Lower lobe of right lung (tissue), 2 donors: ENCODE measurements at places on chromosomes 2 and 18.

- H3K36me3 ChIP-seq: no peaks in the 10 kb centered on the region
- DNase-seq: no peak
- H3K27me3 ChIP-seq: no peaks in the 10 kb centered on the region
- no peaks in the 10 kb centered on the region for H3K4me1 ChIP-seq
Measured at GRCh38 chr2:19646987-19647386, 254.8 kb downstream of the TTC32 start.

GRCh38 chr2:74843899-74844298 is 10.0 kb downstream of the HK2 start:
- H3K27me3 ChIP-seq: no peaks in the 10 kb centered on the region
- no peak for DNase-seq
- H3K4me3 ChIP-seq: no peak overlapping the region
- no peaks in the 10 kb centered on the region for H3K36me3 ChIP-seq

DNA sequence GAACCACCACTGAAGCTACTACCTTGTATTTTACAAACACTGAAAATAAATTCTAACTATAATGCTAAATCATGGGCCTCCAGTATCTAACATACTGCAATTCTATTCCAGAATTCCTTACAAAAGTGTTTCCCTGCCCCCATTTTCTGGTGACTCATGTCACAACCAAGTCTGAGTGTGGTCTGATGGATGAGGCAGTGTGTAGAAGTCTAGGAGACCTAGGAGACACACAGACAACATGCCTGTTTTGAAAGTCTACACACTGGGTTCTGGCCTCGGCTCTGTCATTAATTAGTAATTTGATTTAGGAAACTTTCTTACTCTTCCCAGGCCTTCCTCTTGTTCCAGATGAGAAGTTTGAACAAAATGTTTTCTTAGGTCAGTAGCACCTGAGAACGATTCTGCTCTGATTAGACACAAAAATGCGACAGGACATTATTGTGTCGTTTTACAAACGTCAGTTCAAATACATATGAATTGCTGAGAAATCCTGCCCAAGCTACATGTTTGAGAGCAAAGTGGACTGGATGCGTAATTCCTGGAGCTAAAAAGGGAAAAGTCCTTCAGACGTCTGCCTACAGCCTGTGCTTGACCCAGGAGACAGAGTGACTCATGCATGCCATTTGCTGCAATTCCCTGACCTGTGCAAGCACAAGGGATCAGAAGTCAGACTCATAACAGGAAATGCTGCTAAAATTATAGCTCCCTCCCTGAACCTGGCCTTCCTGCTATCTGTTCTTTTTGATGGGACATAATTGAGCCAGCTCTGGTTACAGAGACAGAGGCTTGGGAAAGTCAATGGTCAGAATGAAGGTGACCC is 494.4 kb downstream of the SOX11 start:
- H3K27ac ChIP-seq: no peak overlapping the region
- H3K27me3 ChIP-seq: no peaks in the 10 kb centered on the region
- no peak overlapping the region for H3K4me3 ChIP-seq
- H3K36me3 ChIP-seq: no peaks in the 10 kb centered on the region
- no peak for DNase-seq
- H3K4me1 ChIP-seq: no peaks in the 10 kb centered on the region

GRCh38 chr18:72828601-72829000 is 39.2 kb downstream of the NETO1 start:
- no peaks in the 10 kb centered on the region for H3K27me3 ChIP-seq
- no peak overlapping the region for H3K4me3 ChIP-seq
- H3K27ac ChIP-seq: no peak overlapping the region
- no peak for DNase-seq
- no peaks in the 10 kb centered on the region for H3K36me3 ChIP-seq

- peaks cover 35% of the 10 kb centered on the region for H3K4me1 ChIP-seq
- no peak for DNase-seq
- H3K36me3 ChIP-seq: no peaks in the 10 kb centered on the region
- no peak overlapping the region for H3K4me3 ChIP-seq
Measured at GRCh38 chr2:25335971-25336370, 5.8 kb downstream of the DNMT3A start.

GRCh38 chr2:11017921-11018320 is 106.2 kb downstream of the KCNF1 start:
- no peak overlapping the region for H3K27ac ChIP-seq
- no peak overlapping the region for H3K4me3 ChIP-seq
- H3K36me3 ChIP-seq: no peaks in the 10 kb centered on the region
- H3K27me3 ChIP-seq: no peaks in the 10 kb centered on the region

DNA sequence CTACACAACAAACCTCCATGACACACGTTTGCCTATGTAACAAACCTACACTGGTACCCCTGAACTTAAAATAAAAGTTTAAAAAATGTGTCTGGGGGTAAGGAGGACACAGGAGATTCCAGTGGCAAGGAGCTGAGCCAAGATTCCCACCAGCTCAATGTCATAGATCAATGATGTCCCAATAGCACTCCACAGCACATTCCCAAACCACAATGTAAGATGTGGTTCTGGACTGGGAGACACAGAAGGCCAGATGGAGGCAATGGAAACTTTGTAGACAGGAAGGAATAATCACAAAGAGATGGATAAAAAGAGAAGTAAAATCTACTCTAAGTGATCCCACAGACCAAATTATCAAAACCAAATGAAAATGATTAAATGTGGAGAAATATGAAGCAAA is 312.4 kb upstream of the SOX11 start:
- no peaks in the 10 kb centered on the region for H3K4me1 ChIP-seq
- H3K36me3 ChIP-seq: no peaks in the 10 kb centered on the region
- DNase-seq: no peak
- H3K27ac ChIP-seq: no peak overlapping the region
- no peak overlapping the region for H3K4me3 ChIP-seq
